CD4-positive, alpha-beta T cell treated with Interleukin-17A for 1 hour (primary cell): ENCODE measurements at places on chromosomes 3 and 15.

DNA sequence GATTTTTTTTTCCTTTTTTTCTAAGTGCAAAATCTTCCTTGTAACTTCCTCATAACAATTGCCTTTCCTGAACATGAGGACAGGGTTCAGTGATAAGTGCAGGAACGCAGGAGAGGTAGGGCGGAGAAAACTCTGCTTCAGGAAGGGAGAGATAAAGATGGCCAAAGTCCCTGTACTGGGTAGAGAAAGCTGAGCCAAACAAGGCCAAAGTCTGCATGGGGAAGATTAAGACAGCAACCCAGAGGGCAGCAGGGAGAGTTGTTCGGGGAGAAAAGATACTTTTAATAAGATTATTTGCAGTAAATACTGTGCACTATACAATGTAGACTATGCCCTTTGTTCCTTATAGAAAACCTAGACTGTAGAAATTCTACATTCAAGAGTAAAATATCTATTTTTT lies 55.4 kb upstream of the LRRFIP2 start:
- DNase-seq = no peak

GRCh38 chr3:52250122-52250521 lies 4.6 kb downstream of the PPM1M start:
- DNase-seq = no peak

- no peak for DNase-seq
Measured at GRCh38 chr3:155035553-155035952, 44.6 kb upstream of the MME start.

DNA sequence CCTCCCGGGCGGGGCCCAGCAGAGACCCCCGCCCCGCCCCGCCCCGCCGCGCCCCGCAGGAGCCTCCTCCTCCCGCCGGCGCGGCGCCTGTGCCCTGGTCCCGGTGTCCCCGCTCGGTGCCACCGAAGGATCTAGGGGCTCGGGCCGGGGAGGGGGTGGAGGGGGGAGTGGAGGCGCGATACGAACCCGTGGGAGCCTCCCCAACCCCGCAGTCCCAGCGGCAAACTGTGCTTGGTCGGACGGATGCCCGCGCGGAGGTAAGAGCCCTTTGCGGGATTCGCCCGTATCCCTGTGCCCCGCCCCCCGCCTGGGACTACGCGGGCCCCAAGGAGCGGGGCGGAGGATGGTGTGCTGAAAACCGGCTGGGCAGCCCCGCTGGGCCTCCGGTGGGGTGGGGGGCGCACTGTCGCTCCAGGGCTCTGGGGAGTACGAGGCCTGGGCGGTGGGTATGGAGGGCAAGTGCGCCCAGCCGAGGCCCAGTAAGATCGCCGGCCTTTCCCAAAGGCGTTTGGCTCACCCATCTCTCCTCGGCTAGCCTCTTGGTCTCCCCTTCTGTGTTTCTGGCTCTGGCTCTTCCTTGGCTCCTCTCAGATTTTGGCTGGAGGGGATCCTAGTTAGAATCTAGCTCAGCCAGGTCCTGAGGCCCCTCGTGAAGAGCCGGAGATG lies 65.6 kb upstream of the POLG start:
- no peak for DNase-seq

DNA sequence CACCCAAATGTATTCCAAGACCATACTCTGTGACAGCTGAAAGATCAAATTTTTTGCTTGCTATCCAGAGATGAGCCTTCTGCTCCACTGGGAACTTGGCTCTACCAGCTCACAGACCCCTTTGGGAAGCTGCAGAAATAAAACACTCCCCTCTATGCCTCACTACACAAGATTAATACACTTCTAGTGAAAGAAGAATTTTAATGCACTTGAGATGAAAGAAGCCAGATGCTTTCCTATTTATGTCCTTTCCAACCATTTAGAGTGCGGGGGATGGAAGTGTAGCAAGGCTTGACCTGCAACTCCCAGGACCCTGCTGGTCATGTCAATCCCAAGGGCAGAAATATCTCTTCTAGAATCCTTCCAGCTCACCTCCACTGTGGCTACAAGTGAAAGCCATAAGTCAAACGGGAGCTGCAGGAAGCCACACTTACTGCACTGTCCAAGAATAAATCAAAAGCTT lies 34.7 kb downstream of the ANXA2 start:
- DNase-seq = no peak

- DNase-seq = no peak
Measured at GRCh38 chr3:178480795-178481194, 55.4 kb upstream of the KCNMB2 start.

DNA sequence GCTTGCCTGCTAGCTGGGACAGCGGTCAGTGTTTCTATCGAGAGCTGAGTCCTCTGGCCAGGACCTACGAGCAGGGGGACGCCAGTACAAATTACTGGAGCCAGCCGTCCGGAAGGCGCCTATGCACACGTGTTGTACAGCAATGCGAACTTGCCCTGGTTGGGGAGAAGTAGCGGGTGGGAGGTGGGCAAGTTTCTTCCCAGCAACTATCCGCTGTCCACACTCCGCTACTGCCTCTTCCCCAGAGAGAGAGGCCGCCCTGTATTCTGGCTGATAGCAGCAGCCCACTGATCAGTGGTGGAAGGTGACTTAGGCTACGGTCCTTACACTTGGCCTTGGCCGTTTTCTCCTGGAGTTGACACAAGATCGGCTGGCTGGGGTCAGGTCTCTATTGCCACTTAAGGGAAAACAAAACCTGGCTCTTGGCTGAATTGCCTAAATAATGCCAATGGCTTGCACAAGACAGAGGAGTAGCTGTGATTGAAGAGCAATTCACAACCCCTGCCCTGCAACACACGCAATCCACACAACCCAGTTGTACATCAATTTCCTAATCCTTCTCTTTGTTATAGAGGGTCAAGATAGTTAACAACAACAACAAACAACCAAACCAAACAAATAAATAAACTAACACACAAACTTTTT lies 12.8 kb upstream of the SHC4 start:
- DNase-seq = no peak
